Lung microvascular endothelial cell (primary cell): ENCODE measurements at places on chromosomes 6 and 20. TPM values are rescaled to one million over a fixed set of nuclear protein-coding genes. Genes with fewer than 3 reads are reported as not detected.

DNA sequence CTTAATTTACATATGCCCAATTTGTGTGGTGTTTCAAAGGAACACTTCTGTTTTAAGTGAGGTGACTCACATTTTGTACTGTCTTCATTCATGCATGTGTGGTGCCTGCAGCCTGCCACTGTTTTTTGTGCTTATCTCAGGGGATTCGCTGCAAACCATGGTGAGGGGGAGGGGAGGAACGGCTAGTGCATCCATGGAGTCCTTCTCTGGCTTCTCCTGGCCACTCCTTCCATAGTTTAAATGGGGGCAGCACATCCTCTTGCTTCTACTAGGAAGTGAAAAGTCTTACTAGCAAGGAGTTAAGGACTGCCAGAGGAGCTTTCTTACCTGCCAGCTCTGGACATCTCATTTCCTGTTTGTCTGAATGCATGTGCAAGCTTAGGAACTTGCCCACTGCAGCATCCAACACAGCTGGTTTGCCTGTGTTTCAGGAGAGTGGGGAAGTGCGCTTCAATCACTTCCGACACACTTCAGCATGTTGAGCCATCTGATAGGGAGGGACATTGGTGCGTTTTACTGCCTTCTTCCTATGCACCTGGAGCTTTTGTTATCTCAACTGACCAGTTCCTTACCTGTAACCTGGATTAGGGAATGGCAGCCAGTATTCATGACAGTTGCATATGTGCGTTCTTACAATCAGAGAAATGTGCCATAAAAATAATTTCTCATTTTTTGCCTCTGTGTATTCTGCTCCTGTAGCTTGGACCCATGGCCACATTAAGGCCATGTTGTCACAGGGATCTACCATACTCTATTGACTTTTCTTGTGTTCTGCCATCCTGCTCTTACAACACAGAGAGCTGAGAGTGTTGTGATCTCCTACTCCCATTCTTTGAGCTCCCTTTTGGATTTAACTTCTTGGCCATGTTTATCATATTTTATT lies 211.3 kb downstream of the ARID1B start:
- DNase-seq = peak; percentile 17

DNA sequence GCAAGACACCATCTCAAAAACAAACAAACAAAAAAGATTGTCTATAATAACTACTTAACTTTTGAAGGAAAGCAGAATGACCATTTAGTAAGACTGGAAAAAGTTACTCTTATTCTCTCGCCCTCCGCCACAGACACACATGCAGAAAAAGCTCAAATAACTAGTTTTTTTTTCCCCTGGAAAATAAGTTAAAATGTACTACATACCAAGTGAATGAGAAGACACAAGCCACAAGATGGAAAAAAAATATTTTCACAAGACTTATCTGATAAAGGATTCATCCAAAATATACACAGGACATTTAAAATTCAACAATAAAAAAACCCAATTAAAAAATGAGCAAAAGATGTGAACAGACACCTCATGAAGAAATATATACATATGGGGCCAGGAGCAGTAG lies 31.9 kb downstream of the NUDT3 start:
- DNase-seq = no peak

IL17F gene
- total RNA-seq = not detected in 2 replicates

HSPA1B gene
- 23.8 and 30.2 TPM in 2 replicates for total RNA-seq

- no peak for DNase-seq
These were observed 65.4 kb upstream of the SLC22A16 start for GRCh38 chr6:110541701-110542309.

DNA sequence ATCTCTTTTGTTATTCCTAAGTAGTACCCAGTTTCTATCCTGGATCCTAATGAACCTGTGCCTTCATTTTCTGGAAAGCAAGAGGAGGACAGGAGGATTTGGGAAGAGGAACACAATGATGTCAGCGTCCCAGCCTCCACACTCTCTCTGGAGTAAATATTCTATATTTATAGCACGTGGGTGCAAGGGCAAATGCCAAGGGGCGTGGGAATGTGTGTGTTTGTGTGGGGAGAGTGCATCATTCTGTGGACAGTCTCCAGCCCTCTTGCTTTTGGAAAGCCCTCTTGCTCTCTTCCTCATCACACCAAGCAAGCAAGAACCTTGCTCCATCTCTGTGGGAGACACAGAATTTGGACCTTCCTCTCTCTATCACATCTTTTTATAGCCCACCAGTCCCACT lies 103.2 kb upstream of the EMILIN3 start:
- no peak for DNase-seq

- DNase-seq = no peak
These were observed 13.1 kb downstream of the FUCA2 start for GRCh38 chr6:143498428-143498827.

ESR1 gene
- total RNA-seq = under 0.01 TPM in 2 replicates

ECI2 gene
- total RNA-seq = 58.9 and 64.1 TPM in 2 replicates

DNA sequence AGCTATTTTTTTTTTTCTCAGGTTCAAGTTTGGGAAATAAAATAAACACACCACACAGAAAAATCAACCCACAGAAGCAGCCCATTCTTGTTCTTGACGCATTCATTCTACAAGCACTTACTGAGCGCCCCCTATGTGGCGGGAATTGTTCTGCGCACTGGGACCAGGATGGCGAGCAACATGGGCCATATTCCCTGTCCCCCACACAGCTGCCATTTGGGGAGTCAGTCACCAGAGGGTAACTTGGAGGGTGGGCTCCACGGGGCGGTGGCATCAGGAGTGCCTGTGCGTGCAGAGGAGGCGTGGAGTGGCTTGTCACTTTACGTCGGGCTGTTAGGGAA lies 185.0 kb upstream of the PDE10A start:
- no peak for DNase-seq

MYCT1 gene
- 170 and 256 TPM in 2 replicates for total RNA-seq

NOX3 gene
- not detected in 2 replicates for total RNA-seq
